ENCODE measurements at places on chromosomes 11 and 22. TPM values are rescaled to one million over a fixed set of nuclear protein-coding genes. Genes with fewer than 3 reads are reported as not detected.

Gene GRK3
- total RNA-seq, result 34.3 TPM

Gene TRIM66
- 11.0 TPM for total RNA-seq

Gene SULT4A1
- total RNA-seq, result not detected

DNA sequence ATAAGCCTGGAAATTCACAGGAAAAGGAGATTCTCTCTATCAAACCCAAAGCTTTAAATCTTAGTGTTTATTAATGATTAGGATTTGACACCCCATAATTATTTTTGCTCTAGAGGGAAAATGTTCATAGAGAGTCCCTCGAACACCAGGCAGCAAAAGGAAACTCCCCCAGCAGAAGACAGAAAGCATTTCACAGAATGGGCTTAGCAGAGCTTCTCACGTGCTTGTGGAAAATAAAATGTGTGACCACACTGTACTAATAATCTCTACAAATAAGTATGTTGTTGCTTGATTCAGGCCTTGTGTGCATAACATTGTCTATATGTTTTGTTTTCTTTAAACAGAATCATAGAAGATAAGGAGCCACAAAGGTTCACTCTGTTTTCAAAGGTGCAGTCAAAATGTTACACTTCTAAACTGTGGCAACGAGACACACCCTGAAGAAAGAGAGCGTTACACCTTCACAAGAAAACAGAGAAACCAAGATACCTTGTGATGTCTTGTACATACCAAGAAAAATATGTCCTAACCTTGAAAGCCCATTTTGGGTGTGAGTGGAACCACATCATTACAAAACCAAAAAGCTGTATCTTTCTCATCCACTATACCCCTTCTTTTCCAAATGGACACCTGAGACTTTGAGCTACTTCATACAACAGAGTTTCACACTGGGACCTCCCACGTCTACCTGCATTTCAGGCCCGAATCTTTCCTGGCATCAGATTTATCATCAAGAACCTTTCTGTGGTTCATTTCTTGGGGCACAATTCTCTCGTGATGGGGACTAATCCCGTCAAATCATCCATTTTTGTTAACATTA is 282.5 kb downstream of the ETS1 start:
- no peaks in the 10 kb centered on the region for H3K36me3 ChIP-seq
- H3K27me3 ChIP-seq, result no peaks in the 10 kb centered on the region
- H3K27ac ChIP-seq, result no peak overlapping the region
- peaks cover 2% of the 10 kb centered on the region for H3K4me1 ChIP-seq
- no peak overlapping the region for H3K4me3 ChIP-seq

GRCh38 chr22:43823353-43823908 is 11.3 kb upstream of the EFCAB6 start:
- peak; percentile 71 for DNase-seq
- peaks cover 9% of the 10 kb centered on the region for H3K27me3 ChIP-seq
- H3K4me3 ChIP-seq, result no peak overlapping the region
- H3K27ac ChIP-seq, result no peak overlapping the region

DNA sequence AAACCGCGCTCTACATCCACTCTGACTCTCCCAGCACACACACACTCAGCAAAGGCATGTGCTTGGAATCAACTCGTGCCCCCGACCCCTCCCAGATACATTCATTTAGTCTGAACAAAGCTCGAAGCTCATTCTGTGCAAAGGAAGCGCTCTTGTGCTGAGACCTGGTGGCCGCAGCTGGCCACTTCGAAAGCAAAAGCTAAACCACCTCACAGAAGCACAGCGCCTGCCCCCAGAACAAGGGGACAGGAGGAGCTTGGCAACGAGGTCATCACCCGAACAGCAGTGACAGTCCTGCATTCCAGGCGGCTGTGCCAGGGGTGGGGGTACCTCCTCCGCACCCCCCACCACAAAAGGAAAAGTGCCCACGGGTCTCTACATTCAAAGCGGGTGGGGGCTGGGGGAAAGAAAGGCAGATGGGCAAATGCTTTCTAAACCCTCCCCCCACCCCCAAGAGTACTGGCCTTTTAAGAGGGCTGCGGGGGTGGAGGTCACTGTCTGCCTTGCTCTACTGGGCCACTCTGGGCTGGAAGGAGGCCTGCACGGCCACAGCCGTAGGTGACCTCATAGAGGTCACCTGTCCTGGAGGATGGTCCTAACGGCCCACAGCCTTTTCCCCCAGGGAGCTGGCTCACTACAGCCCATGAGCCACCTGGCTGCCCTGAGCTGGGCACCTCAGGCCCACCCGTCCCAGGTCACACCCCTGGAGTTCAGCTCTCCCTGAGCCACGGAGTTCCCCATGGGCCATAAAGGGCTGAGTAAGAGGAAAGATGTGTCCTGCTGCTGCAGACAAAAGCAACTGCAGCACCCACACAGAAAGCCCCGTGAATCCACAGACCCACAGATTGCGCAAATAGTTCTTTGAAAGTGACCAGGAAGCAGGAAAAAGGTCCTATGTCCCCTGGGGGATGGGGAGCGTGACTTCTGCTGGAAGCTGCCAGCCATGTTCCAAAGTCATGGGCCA is 21.3 kb downstream of the CBX7 start:
- peaks cover 44% of the 10 kb centered on the region for H3K36me3 ChIP-seq
- H3K27ac ChIP-seq, result no peak overlapping the region
- H3K4me3 ChIP-seq, result no peak overlapping the region

Gene ROM1
- total RNA-seq, result 5.6 TPM

DNA sequence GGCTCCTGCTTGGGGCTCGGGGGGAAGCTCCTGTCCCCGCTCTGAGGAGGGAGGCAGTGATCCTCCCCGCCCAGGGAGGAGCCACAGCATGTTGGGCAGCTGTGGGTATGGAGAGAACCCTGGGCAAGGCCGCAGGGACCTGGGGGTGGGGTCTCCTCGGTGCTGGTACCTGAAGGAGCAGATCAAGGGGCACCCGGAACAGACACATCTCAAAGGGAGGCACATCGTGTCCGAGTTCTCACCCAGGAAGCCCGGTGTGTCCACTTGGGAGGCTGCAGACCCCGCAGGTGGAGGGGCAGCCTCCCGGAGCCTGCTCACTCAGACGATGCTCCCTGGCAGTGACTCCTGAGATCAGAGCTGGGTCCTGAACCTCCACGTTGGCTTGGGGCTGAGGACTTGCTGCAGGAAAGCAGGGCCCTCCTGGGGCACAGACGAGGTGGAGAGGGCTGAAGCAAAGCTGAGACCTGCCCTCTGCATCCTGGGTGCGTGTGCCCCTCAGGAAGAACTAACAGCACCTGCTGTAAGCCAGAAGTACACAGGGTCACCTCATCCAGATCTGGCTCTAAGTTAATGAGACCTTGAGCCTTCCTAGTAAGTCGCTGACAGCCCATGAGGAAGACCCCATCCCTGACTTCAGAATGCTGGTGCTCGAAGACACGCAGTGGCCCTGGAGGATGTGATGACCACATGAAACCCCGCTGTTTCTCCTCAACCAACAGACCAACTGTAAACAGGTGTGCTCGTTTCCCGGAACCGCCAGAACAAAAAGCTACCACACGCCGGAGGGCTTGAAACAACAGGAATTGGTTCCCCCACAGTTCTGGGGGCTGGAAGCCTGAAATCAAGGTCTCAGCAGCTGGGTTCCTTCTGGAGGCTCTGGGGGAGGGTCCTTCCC is 5.9 kb upstream of the OSBPL5 start:
- no peaks in the 10 kb centered on the region for H3K36me3 ChIP-seq
- peaks cover 5% of the 10 kb centered on the region for H3K27me3 ChIP-seq
- no peak overlapping the region for H3K4me3 ChIP-seq

Gene JHY
- total RNA-seq, result 10.4 TPM

Gene MPZL2
- total RNA-seq, result 85.3 TPM

- no peaks in the 10 kb centered on the region for H3K36me3 ChIP-seq
- no peak overlapping the region for H3K4me3 ChIP-seq
- H3K4me1 ChIP-seq, result no peaks in the 10 kb centered on the region
- no peaks in the 10 kb centered on the region for H3K27me3 ChIP-seq
- DNase-seq, result no peak
These were observed 21.0 kb upstream of the UVRAG start for GRCh38 chr11:75793966-75794365.

DNA sequence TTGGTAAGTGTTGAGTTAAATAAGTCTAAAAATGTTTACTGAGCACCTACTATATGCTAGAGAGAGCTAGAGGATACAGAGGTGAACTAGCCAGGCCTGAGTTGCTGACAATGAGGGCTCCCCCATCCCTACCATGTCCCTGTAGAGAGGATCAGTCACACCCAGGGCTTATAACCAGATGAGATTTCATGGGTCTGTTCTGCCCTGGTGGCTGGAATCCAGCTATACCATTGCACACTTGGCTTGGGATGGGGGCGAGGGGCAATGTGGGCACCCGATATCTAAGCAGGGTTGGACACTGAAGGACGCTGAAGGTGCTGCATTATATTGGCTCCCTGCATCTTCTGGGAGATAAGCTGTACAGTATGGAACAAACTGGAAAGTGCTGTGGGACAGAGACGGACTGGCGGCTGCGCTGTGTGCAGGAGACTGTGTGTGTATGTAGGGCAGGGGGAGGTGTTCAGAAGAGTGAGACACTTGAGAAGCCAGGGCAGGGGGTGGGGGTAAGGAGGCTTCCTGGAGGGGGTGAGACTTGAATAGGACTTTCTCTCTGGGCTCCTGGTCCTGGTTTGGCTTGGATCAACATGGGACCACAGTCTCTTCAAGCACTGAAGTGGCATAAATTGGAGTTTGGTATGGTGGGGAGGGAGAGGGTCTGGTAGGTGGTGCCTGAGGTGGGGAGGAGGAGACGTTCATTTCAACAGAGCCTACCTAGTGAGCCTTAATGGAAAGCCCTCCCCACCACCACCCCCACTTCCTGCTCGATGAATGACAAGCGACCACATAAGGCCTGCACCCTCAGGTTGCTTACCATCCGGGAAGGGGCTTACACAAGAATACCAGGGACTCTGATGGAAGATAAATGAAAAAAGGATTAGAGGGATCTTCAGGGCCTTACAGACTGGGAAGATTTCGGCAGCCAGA is 1.8 kb downstream of the CD82 start:
- H3K4me1 ChIP-seq, result peaks cover 85% of the 10 kb centered on the region
- H3K27ac ChIP-seq, result peak overlapping the region; percentile 84
- peak overlapping the region; percentile 79 for H3K4me3 ChIP-seq
- H3K36me3 ChIP-seq, result no peaks in the 10 kb centered on the region
- H3K27me3 ChIP-seq, result no peaks in the 10 kb centered on the region
- DNase-seq, result no peak

GRCh38 chr11:64710418-64711137 is 12.4 kb downstream of the NRXN2 start:
- no peak overlapping the region for H3K4me3 ChIP-seq
- no peaks in the 10 kb centered on the region for H3K4me1 ChIP-seq
- no peaks in the 10 kb centered on the region for H3K36me3 ChIP-seq

DNA sequence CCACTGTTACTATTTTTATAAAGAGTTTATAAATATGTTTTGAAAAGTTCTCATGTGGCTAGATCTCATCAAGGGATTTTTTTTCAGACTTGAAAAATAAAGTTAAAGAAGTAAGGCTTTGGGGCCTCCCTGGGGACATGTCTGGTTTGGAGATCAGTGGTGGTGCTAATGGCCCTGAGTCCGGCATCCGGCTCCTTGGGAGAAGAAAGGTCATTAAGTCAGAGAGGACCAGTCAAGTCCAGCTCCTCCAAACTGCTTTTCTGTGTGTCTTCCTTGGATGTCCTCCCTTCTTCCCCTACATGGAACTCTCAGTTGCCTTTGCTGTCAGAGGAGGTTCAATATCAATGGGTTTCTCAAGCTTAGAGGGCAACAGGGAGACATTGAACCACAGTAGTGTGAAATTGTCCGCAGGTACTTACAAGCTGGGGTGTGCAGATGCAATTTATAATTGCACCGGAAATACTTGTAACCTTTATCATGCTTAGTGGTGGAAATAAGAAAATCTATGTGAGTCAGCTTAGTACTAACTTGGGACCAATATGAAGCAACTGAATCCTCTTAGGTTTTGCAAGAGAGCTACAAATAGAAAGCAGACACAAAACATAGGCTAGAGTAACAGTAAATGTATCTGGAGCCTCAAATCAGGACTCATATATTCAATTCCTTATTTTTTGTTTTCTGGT is 144.3 kb downstream of the TEAD1 start:
- no peaks in the 10 kb centered on the region for H3K27me3 ChIP-seq
- H3K36me3 ChIP-seq, result no peaks in the 10 kb centered on the region
- DNase-seq, result no peak
- no peak overlapping the region for H3K4me3 ChIP-seq
- H3K27ac ChIP-seq, result no peak overlapping the region

Gene LSP1
- 90.4 TPM for total RNA-seq

DNA sequence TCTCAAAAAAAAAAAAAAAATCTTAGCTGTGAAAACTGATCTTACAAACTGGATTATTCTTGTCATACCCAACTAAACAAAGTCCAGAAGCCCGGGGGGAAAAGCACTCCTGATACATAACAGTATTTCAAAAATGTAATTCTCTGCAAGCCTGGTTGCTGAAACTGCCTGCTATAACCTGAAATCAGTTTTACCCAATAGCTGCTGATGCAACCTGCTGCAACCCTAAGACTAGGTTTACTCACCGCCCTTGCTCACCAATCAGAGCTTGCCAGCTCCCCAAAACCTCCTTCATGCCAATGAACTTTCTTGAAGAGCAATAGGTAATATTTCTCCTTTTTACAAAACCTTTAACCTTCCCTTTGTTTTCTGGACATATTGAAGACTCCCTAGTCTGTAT is 12.4 kb downstream of the FGF19 start:
- no peak for DNase-seq
- H3K4me3 ChIP-seq, result no peak overlapping the region
- H3K4me1 ChIP-seq, result no peaks in the 10 kb centered on the region
- H3K36me3 ChIP-seq, result no peaks in the 10 kb centered on the region
- peaks cover 25% of the 10 kb centered on the region for H3K27me3 ChIP-seq

Gene RAB3IL1
- 11.4 TPM for total RNA-seq

Measured in lower lobe of right lung (tissue), 2 donors.